ENCODE measurements at places on chromosomes 3 and 15.

- no peak for DNase-seq
Measured at GRCh38 chr3:187997490-187997889, 156.5 kb upstream of the LPP start.

GRCh38 chr15:51092480-51093040 is 2.1 kb downstream of the TNFAIP8L3 start:
- DNase-seq: no peak

GRCh38 chr15:85335193-85335942 is 45.0 kb upstream of the AKAP13 start:
- no peak for DNase-seq

GRCh38 chr3:197734667-197735318 is 1.9 kb downstream of the RUBCN start:
- DNase-seq: no peak

- DNase-seq: no peak
Measured at GRCh38 chr3:141578202-141578973, 91.6 kb downstream of the RASA2 start.

DNA sequence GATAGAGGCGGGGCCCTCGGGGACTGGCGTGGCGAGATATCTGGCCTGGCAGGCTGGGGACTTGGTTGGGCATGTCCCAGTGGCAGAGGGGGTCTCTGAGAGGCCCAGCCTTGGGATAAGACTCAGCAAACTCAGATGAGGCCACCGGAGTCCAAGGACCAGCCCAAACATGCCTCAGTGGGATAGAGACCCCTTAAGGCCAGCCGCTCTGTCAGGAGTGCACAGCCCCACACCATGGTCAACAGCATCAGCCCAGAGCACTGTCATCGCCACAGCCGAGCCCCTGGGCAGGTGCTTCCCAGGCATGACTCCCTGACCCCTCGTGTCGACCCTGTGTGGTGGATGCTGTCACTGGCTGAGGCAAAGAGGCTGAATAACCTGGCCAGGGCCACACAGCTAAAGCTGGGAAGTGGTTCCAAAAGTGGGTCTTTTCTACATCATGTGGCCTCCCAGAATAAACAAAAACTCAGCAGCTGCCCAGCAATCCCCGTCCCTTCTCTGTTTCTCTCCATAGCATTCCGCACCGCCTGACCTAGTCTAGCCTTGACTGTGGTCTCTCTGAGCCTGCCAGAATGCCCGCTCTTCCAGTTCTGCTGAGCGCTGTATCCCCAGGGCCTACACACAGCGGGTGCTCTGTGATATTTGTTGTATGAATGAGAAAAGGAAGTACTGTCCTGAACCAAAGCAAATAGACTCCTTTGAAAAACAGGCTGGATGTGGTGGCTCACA is 15.1 kb downstream of the CTSH start:
- DNase-seq: no peak

DNA sequence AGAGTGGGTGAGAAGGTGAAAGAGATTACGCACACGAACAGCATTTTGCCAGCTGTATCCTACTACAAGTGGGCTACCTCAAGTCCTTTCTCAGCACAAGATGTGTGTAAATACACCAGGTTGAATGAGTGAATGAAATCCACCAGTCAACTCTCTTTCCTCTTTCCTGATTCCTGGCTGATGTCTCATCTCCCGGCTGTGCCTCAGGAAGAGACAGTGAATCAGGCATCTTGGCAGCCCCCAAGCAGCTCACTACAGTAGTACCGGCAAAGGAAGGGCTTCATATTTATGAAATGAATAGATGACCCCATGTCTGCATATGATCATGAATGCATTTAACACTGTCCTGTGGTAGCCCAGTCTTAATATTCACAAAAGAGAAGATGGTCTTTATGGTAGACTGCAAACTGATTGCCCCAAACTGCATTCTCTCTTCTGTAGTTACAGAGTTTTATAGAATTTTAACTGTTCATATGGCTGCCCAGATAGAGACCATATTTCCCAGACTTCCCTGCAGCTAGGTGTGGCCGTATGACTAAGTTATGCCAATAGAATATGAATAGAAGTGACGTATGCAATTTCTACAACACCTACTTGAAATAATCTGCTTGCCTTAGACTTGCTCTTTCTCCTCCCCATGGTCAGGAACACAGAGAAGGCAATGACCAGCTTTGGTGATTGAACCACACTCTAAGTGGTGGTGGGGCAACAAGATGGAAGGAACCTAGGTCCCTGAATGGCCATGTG is 22.7 kb downstream of the MGLL start:
- no peak for DNase-seq

DNA sequence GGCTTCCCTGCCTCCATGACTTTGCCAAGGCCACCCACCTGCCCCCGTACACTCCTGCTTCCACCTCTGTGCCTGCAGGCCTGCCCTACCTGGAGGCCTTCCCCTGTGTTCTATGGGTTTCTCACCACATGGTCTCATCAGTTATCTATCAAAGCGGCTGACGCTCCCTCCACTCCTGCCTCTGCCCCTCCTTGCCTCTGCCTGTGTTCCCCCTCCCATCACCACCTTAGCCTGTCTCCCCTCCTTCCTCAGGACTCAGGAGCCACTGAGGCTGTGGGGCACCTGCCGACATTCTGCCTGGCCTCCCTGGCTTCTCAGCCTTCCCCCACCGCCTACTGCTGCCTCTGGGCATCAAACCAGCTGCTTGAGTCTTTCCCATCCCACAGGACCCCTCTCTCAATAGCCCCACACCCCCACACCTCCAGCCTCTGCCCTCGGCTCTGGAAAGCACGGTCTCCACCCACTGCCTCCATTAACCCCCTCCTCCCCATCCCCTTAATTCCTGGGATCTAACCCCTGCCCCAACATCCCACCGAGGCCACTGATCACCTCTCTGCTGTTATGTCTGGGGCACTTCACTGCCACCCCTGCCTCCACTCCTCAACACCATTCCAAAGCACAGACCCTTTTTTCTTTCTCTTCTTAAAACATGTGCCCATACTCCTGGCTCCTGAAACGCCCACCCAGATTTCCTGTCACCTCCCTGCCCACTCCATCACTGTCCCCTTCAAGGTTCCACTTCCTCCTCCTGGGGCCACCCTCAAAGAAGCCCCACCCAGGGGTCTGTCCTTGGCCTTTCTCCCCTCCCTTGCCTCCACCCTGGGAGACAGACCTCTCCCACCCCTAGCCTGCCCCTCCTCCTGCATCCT is 24.4 kb upstream of the CYP11A1 start:
- DNase-seq: no peak

DNA sequence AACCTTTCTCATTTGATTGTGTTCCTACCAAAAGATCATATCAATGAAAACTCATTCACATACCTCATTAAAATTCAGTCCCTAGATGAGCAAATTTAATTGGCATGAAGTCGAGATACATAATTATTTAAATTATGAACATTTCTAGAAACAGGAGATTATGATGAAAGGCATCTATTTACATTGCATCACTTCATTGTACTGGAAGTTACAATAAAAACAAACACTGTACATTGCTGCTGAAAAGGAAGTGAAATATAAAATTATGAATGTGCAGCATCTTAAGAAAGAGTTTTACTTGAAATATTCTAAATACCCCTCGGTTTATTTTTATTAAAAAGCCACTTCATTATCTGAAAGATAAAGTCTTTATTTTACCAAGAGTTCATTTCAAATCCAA is 163.4 kb upstream of the ZNF385D start:
- DNase-seq: no peak

GRCh38 chr3:99633887-99634558 is 4.4 kb upstream of the COL8A1 start:
- DNase-seq: no peak

GRCh38 chr3:179981646-179982045 is 55.1 kb downstream of the PEX5L start:
- no peak for DNase-seq

- DNase-seq: no peak
Measured at GRCh38 chr3:125395091-125395490, 20.0 kb upstream of the ZNF148 start.

DNA sequence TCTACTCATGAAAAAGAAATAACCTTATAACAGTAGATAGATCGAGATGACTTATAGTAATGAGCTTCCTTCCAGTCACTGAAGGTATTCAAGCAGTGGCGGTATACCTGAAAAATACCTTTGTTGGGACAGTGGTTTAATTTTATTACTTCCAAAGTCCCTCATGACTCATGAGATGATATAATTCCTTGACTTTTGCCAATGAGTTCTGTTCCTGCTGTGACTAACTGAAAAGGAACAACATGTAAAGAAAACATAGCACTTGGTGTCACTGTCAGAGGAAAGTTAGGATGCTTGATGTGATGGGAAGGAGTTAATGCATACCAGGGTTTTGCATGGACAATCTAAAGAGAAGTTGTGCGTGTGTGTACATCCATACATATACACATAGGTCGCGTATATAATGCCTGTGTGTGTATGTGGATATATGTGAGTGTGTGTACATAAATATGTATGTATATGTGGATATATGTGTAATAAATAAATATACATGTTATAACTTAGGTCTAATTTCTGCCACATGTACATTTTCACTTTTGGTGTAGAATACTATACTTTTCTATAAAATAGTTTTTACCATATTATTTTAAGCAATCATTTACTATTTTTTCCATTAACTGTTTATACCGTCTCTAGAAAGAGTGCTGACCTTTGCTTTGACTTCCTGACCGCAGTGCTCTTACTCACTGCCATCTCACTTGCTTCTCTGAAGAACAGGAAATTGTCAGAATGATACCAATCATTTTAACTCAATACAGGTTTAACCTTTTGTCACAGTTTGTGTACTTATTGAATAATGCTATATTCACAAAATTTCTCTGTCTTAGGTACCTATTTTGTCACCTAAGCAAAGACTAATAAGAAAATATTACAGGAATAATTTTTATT is 12.6 kb upstream of the PAK2 start:
- peak; percentile 21 for DNase-seq

DNA sequence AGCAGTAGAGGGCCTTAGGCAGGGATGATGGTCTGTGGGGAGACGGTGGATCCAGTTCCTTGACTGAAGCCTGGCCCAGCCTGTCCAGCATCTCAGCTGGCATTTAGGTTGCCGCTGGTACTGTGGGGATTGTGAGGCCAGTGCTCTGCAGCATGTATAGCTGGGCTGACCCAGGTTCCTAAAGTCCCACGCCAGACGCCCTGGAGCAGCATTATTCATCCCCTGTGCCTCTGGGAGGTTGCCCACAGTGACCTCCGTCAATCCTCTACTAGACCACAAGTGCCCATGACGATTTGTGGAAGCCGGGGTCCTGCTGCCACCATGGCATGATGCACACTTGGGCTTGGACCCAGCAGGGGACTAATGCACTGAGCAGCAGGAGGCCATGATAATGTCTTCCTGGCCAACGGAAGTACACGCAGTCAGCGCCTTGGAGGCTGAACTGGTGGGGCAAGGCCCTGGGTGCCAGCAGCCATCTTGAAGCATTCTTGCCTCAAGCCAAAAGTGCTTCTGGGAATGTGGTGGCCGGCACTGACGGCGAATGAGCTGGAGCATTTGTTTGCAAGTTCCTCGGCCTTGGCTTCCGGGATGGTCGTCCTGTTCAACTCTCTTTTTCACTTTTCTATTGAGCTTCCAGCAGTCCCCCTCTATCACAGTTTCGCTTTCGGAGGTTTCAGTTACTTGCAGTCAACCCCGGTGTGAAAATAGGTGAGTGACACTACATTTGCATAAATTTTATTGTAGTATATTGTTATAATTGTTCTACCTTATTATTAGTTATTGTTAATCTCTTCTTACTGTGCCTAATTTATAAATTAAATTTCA is 949.4 kb downstream of the ROBO1 start:
- no peak for DNase-seq

GRCh38 chr15:38085114-38085513 is 150.7 kb downstream of the TMCO5A start:
- no peak for DNase-seq

DNA sequence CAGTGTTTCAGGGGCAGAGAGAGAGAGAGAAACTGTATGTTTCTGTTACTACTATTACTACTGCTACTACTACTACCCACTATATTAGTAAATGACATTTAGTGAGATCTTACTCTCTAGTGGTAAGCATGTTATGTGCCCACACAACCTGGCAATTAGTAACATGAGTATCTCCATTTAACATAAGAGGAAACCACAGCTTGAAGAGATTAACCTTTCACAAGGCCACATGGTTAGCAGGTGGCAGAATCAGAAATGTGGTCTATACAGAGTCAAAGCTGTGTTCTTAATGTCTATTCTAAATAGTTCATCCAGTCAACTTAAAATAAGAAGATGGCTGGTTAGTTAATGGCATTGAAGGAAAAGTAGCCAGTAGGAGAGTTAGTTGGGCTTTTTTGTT is 961.6 kb downstream of the MCTP2 start:
- DNase-seq: no peak

- DNase-seq: no peak
Measured at GRCh38 chr3:146380046-146380445, 89.3 kb downstream of the PLSCR2 start.

DNA sequence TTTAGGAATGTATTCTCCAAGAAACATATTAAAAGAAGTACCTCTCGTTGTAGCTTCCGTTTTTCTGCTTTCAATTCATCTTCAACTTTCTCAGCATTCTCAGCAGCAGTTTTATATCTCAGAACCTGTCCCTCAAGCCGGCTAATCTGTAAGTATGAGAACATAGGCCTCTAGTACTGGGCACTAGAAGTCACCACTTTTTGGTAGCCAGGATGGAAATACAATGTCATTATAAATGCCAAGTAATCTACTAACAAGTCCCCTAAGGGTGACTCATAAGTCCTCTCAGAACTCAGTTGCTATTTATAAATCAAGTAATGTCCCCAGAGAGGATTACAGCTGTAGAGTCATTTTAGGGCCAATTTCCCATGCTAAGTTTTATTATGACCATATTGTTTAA is 61.1 kb downstream of the MLH1 start:
- no peak for DNase-seq

GRCh38 chr15:61681038-61681418 is 379.2 kb downstream of the VPS13C start:
- DNase-seq: no peak

DNA sequence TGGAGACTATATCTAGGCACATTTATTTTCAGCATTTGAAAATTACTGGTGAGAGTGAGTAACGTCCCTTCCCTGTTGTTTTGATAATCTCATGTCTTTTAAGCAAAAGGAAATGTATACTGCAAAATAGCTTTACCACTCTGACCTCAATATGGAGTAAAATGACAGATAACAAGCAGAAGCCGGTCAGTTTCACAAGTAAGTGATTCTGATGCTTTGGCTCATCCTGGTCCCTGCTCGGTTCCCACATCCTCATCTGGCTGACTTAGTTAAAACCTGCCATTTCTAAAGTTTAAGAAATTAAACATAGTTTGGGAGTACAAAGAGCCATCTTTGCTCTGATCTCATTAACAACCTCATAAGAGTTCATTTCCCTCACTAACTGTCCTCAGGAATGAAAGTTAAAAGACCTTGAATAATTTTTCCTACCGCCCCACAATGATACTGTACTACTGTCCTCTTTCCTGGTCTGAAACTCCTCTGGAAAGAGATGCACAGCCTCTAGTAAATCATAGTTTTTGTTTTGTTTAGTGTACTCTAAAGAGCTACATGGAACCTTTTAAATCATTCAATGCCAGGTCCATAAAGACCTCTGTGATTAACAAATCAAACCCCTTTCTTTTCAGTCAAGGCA is 72.3 kb upstream of the ICE2 start:
- peak; percentile 52 for DNase-seq

- DNase-seq: no peak
Measured at GRCh38 chr3:45832699-45833098, 9.2 kb downstream of the LZTFL1 start.

GRCh38 chr3:88059380-88060170 is 520 bp downstream of the ZNF654 start:
- no peak for DNase-seq
